ENCODE measurements at places on chromosomes 7 and 10.

GRCh38 chr7:102101926-102102325 is 184.7 kb upstream of the SH2B2 start:
- DNase-seq: no peak

- DNase-seq: no peak
These were observed 582.2 kb downstream of the SORCS1 start for GRCh38 chr10:106582291-106582690.

- no peak for DNase-seq
These were observed 35.3 kb upstream of the EGR2 start for GRCh38 chr10:62851442-62851841.

DNA sequence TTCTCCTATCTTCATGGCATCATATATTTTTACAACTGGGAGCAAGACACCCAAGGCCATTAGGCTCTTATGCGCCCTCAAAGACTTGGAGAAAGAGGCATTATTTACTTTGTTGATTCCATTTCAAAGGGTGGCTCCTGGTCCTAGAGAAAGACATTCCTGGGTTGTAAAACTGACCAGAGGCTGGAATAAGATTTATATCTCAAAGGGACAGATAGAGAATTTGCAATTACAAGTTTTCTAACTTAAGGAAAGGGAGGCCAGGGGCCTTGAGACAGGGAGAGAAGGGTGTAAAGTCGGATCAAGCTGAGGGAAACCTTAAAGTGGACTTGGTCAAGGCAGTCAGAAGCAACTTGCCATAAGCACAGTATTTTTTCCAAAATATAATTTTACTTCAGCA is 1086.0 kb downstream of the SORCS3 start:
- DNase-seq: no peak

DNA sequence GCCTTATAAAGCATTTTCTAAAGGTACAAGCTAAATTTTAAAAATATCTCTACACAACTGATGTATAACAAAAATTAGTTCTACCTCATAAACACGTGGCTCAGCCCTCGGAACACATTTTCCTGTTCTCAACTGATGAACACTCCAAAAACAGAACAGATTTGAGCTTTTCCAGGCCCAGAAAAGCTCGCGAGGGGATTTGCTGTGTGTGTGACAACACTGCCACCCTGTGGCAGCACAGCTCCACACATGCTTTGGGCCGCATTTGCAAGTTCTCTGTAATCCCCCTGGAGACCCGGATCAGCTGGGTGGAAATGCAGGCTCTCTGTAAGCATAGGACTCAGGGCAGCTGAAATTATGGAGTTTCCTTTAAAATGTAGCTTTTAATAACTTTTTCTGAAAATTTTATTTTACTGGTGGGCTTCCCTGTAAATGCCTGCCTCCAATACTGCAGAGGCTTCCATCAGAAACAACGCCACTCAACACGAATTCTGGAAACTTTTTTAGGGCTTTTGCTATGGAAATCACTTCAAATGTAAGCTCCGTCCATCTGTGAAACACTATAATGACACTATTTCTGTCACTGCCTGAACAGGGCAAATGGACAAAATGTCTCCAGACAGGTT is 155.5 kb downstream of the COBL start:
- peak; percentile 8 for DNase-seq

GRCh38 chr10:12657489-12657888 is 308.1 kb downstream of the CAMK1D start:
- no peak for DNase-seq

- DNase-seq: no peak
These were observed 170.3 kb downstream of the PAXIP1 start for GRCh38 chr7:154832557-154833138.

- no peak for DNase-seq
These were observed 507.8 kb upstream of the MKI67 start for GRCh38 chr10:128633864-128634540.

GRCh38 chr7:85882335-85882734 is 695.5 kb upstream of the SEMA3D start:
- no peak for DNase-seq

DNA sequence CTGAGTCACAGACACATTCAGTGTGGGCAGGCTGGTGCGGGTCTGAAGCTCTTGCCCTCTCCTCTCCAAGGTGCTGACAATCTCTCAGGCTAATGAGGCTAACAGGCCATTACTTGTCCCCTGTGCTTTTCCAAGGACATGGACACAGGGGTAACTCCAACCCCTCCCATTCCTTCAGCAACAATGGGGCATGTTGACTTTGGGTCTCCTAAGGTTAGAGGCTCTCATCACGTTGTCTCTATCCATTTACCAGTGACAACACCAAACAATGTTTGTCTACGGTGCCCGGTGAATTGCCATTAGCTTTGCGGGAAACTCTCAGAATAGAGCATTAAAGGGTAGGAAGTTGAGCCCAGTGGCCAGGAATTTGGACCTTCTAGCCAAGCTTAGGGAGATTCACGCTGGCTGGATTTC is 101.6 kb upstream of the TNS3 start:
- DNase-seq: no peak

GRCh38 chr7:126487728-126488442 is 764.9 kb downstream of the GRM8 start:
- no peak for DNase-seq

DNA sequence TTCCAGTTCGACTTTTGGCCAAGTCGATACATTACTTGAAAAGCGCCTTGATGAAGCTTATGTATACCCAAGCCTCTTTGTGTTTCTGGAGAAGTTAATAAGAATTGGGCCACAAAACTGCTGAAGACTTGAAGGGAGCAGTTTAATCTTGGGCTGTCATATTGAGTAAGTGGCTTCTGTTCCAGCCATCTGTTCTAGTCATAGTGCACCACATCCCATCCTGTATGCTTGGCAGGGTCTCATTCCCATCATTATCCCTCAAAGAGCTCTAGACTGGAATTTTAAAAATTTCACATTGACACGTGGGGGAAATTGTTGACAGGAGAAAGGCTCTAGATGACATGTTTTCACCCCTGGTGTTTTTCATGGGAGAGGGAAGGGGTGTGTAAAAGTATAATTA is 196.6 kb upstream of the PLPP4 start:
- no peak for DNase-seq

- DNase-seq: no peak
These were observed 83.6 kb downstream of the PPP1R3C start for GRCh38 chr10:91549262-91549661.

- DNase-seq: no peak
These were observed 50.1 kb downstream of the ADARB2 start for GRCh38 chr10:1687190-1687589.

DNA sequence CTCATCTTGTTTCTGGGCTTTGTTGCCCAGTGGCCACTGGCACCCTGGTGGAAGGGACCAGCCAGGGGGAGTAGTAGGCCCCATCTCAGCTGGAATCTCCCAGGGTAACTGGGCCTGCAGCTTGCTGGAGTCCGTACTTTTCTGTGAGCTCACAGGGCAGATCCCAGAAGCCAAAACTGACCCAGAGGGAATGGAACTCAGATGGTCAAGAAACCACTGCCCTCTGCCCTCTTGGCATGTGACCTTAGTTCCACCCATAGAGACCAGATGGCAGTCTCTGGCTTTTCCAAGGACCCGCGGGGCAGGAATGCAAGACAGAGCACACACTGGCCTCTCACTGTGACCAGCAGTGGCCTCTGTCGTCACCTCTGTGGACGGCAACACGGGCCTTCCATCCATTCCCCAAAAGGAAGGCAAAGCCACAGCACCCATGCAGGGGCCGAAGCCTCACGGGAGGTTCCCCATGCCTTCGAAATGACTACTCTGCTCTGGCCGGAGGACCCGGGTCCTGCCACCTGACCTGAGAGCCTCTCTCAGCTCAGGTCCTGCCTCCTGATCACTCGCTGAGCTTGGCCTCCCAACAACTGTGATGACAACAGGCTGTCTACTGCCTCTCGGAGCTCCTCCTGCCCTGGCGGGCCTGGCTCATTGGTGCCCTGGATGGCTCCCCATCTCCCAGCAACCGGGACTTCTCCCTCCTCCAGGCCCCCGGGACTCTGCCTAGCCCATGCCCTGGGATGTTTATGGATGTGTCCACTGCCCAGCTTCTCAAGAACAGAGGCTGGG is 29.9 kb downstream of the MYL10 start:
- DNase-seq: no peak

- DNase-seq: no peak
These were observed at the start of gene KIAA1217 for GRCh38 chr10:24208661-24209431. KIAA1217 (plus strand) TSS chr10:24209138; CDS start chr10:24209194, 56 bp downstream.

DNA sequence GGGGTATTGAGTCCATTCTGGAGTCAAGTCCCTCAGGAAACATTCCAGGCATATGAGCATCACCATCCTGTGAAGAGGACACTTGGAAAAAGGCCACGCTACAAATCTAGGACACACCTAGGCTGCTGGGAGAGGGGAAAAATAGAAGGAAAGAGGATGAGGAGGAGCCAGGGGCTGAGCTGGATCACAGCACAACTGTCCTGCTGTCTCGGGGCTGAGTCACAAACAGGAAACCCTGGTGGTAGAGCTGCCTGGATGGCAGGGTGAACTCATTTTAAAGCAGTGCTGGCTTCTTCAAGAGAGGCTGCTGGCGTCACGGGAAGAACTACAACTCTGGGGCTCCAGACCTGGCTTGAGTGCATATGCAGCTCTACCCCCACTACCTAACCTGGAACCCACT is 151.5 kb downstream of the RNF216 start:
- DNase-seq: peak; percentile 34

DNA sequence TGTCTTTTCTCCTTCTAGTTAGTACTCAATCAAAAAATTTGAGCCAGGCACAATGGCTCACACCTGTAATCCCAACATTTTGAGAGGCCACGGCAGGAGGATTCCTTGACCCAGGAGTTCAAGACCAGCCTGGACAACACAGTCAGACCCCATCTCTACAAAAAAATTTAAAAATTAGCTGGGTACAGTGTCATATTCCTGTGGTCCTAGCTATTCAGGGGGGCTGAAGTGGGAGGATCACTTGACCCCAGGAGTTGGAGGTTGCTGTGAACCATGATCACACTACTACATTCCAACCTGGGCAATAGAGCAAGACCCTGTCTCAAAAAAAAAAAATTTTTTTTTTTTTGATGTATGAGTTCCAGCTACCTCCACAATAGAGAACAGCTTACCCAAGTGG is 57.8 kb downstream of the SKIDA1 start:
- DNase-seq: no peak

- no peak for DNase-seq
These were observed 61.8 kb upstream of the C10orf90 start for GRCh38 chr10:126732308-126732707.

DNA sequence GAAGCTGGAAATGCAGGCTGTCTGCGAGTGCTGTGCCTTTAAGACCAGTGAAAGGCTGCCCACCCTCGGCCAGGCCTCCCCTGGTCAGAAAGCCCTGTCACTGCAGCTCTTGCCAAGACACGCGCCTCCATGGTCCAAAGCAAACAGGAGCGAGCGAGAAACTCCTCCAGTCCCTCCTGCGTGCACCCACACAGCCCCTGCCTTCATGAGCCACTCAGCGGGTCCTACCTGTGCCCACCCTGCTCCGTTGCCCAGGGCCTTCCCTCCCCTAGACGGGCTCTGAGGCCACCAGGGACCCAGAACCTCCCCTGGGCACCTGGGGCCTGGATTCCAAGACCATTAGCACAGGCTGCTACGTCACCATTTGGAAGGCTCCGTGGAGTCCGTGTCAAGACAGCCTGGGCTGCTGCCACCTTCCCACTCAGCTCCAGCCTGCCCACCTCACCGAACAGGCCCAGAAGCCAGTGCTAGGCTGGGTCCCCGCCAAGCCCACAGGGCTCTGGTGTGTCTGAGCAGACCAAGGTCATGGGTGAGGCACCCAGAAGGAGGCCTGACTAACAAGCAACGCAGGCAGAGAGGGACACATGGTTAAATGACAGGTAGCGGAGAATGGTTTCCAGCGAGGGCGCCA is 144.5 kb downstream of the NEURL1 start:
- DNase-seq: no peak

DNA sequence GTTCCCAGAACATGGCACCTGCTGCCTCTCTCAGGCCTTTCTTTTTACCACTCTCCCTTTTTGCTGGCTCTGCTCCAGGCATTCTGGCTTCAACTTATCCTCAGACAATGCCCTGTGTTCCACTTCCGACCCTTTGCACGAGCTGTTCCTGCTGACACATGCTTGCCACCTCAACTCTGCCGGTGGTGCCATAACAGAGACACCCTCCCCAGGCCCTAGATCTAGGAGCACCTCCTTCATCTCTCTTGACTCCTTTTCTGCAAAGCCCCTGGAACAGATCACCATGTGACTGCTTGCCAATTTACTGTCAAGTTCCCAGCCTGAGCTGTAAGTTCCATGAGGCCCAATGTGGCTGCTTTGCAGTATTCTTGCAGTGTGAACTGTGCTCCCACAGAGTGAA is 256.0 kb upstream of the MKI67 start:
- DNase-seq: no peak

- DNase-seq: no peak
These were observed 194.6 kb upstream of the TBX20 start for GRCh38 chr7:35448486-35448885.

- no peak for DNase-seq
These were observed 327.1 kb downstream of the PRPF18 start for GRCh38 chr10:13913897-13914296.

GRCh38 chr7:117818232-117818631 is 55.0 kb downstream of the CTTNBP2 start:
- no peak for DNase-seq

DNA sequence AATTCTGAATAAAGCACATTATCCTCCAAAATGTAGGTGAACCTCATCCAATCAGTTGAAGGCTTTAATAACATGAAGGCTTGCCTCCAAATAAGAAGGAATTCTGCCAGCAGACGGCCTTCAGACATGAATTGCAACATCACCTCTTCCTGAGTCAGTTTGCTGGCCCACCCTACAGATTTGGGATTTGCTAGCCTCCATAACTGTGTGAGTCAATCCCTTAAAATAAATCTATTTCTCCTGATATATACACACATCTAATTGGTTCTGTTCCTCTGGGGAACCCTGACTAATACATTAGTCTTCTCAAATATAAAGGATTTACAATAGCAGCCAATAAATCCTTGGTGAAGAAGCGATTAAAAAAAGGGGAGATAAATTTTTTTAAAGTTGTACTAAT is 34.8 kb upstream of the OSBPL3 start:
- DNase-seq: no peak

DNA sequence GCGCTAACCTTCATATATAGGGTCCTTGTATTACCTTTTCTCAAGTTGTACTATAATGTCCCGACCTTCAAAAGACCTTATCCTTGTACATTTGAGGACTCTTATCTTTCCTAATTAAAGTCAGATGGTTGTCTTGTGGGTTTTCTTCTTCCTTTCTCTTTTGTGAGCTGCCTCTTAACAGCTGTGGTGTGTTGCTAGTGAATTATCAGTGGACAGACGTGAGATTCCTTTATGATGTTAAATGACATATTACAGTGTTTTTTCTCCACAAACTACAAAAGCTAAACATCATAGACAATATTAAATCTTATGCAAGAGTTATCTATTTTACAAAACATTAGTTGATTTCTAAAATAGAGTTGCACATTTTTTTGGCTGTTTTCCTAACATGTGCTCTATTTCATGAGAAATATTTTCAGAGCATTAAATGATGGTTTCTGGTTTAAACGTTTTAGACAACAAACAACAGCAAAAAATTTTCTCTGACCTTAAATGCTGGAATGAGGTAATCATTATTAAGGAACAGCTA is 272.2 kb upstream of the NPVF start:
- DNase-seq: no peak

Data from stimulated activated CD8-positive, alpha-beta memory T cell treated with anti-CD3 and anti-CD28 coated beads, Interleukin-2, amount 100 ng/mL, for 1 hour (primary cell).